ENCODE measurements at places on chromosomes 5 and 9.
A peak's percentile ranks its signal among the peaks of the same experiment; 100 is the strongest.

DNA sequence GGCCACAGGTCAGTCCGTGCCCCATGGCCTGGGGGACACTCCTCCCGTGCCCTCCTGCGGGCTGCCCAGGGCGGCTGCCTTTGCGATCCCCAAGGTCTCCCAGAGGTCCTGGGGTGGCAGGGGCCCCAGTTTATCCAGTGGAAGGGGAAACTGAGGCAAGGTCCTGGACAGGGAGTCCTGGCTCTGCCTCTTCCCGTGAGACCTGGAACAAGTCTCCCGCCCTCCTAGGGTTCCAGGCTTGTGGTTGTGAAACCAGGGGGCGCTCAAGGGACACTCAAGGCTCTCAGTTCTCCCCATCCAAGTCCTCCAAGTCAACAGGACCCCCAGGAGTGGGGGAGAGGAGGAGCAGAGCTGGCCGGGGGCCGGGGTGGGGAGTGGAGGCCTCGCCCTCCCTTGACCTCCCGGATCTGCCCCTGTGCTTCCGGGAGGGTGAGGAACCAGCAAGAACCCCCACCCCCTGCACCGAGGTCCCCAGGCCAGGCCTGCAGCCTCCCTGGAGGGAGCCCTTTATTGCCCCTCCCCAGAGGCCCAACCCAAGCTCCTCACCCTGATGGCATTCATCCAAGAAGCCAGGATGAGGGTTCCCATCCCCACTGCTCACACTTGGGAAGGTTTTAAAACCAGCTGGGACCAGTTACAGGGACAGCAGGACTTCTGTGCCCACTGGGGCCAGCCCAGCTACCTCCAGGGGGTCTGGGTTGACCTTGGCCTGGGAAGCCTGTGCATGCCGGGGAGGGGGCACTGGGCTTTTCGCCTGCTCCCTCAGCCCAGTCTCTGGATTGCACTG lies 24.7 kb upstream of the TMEM250 start:
- peak; percentile 29 for DNase-seq

- peak; percentile 75 for DNase-seq
These were observed 316.2 kb downstream of the ARL15 start for GRCh38 chr5:53994148-53994547.

DNA sequence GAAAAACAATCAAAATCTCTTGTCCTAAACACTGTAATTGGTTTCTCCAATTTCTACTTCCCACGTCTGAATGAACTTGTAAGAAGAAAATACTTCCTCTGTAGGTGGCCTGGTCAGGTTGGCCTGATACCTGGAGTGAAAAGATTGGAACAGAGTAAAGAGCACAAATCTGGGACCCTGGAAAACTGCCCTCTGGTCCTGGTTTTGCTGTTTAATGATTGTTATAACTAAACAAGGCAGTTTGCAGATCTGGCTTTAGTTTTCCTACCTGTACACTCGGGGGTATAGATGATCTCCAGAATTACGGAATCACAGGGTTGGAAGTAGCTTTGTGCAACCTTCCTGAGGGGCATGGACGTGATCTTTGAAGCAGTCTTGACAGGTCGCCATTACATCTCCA lies 67.6 kb downstream of the ZSWIM6 start:
- no peak for DNase-seq

DNA sequence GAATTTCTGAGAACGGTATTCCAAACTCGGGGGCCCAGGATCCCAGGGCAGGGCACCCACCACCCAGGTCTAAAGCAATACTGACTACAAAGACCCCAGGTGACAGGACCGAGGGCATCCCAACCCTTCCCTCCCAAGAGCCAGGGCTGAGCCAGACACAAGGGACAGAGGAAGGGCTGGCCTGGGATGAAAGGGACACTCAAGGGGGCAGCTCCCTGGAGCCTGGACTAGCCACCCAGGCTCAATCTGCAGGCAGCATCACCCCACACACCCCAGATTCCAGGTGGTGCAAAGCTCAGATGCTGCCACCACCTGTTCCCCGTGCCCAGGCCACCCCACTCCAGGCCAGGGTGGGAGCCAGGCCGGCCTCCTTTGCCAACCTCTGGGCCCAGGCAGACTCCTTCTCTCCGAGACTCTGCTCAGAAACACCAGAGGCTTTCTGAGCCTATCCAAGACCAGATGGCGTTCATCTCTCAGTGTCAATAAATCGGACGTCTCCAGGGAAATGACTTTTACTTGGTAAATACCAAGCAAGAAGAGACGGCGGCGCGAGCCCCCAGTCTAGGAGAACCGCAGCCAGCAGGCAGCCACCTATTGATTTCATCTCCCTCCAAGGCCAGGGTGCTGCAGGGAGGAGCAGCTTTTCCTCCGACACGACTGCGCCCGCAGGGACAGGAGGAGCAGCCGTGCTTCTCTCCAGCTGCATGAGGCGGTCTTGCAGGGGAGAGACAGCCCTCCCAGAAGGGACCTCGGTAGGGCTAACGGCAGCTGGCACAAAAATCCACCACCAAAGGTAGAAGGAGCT lies 94.1 kb upstream of the ADAMTS2 start:
- DNase-seq = no peak

- no peak for DNase-seq
These were observed 212.0 kb downstream of the KDM4C start for GRCh38 chr9:6969805-6970204.

DNA sequence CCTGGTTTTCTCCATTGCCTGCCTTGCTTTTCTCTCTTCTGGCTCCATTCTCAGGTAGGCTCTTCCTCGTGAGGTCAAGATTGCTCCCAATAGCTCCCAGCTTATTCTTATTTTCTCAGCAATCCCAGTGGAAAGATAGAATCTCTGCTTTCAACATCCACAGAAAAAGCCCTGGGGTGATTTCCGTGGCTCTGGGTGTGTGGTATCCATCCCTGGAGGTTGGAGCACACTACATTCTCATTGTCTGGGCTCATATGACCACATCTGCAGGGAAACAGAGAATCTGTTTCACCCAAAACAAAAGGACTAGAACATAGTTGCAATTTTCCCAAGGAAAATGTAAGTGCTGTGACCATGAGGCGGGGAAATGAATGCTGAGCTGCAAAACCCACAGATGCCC lies 236.0 kb downstream of the TENT4A start:
- no peak for DNase-seq

Measured in fibroblast of mammary gland (primary cell).